ENCODE measurements at places on chromosomes 5 and 9. TPM values are rescaled to one million over a fixed set of nuclear protein-coding genes. Genes with fewer than 3 reads are reported as not detected.
A peak's percentile ranks its signal among the peaks of the same experiment; 100 is the strongest.

CATSPER3 gene
- 0.70 TPM for total RNA-seq

TLX3 gene
- not detected for total RNA-seq

AQP3 gene
- 6.8 TPM for total RNA-seq

MAN1B1 gene
- total RNA-seq = 53.5 TPM

PCDHB4 gene
- total RNA-seq = 0.46 TPM

EPB41L4B gene
- 147 TPM for total RNA-seq

GPR150 gene
- 0.45 TPM for total RNA-seq

SEMA6A gene
- total RNA-seq = 100 TPM

ADAMTS12 gene
- 1.2 TPM for total RNA-seq

NOP16 gene
- total RNA-seq = 15.9 TPM

TAF11L5 gene
- not detected for total RNA-seq

VLDLR gene
- total RNA-seq = 9.6 TPM

DNA sequence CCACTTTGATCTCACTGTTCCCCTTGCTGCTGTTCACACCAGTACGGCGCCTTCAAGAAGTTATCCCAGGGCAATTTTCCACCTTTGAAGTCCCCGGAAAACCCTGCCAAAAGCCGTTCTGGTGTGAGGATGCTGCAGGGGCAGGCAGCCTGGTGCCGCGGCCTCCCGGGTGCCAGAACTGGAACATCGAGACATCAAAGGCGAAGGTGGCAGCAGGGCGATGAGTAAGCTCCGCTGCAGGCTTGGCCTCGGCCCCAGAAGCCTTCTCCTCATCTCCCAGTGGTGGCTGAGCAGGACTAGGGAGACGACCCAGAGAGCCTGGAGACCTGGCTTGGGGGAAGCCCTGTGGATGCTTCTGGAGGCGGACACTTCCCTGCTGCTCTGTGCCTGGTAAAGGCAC, 115.3 kb upstream of the MSX2 start:
- no peak for DNase-seq

DNA sequence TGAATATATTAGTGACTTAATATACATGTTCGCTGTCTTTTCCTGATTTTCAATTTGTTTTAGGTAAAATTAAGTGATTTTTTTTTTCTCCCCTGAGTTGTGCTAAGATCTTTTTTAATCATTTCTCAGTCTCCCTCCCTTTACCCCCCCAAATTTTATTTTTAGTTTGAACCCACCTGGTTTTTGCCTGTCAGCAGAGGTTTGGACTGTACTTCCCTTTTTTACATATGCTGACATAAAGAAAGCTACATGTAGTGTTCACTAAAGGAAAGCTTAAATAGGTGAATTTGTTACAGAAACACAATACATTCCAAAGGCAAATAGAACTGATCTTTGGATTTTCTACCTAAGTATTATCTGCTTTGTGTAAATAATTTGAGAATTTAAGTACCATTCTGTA, 82.2 kb downstream of the IPO11 start:
- DNase-seq = no peak

DNA sequence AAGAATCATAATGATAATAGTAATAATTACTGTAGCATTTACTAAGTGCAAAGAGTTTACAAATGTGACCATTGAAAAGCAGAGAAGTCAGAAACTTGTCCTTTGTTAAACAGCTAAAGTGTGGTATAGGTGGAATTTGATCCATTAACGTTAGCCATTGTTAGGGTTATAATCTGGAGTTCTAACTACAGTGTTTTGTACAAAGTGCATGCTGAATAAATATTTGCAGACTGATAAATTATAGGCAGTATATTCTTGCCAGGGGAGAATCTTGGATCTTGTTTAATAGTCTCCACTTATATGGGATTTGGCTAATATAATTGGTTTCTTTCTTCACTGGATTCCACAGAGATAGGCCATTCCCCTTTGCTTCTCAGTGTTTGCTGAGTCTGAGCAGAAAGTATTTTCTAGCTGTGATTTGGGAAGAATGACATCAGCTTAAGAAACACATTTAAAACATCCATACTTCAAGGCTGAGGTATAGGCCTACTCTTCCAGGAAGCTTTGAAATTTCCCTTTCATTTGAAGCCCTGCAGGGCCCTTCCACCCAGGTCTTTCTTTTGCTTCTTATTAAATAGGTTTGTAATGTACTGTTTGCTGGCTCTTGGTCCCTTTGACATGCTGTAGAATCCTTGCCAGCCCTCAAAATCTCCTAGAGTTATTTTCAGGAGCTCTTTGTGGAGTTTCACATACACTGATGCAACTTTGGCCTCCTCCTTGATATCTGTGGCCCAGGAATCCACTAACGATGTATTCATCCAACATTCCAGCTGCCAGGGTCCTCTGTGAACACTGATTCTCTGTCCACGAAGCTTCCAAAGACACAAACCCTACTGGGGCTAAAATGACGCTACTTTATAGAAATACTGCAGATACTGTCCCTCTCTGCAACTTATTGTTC, 51.4 kb downstream of the ATP10B start:
- DNase-seq = no peak

DNA sequence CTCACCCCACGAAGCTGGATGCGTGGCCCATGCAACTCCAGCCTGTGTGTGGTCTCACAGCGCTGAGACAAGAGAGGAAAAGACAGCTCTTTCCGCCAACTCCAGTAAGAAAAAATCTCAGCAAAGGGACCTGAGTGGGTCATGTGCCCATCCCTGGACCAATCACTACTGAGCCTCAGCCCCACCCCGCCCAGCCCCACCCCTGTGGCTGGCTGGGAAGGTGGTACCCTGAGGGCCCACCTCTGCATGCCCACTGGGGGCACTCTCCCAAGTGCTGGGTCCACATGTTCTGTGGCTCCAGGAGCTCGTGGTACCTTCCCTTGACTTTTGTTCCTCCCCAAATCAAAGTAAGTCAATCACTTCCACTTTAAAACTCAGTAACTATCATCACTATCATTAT, 105.1 kb upstream of the SMIM23 start:
- no peak for DNase-seq

- DNase-seq = no peak
These were observed 899 bp upstream of the MED10 start for GRCh38 chr5:6379246-6379645.

GRCh38 chr5:102018690-102019089, 277.4 kb downstream of the SLCO4C1 start:
- DNase-seq = peak; percentile 3

DNA sequence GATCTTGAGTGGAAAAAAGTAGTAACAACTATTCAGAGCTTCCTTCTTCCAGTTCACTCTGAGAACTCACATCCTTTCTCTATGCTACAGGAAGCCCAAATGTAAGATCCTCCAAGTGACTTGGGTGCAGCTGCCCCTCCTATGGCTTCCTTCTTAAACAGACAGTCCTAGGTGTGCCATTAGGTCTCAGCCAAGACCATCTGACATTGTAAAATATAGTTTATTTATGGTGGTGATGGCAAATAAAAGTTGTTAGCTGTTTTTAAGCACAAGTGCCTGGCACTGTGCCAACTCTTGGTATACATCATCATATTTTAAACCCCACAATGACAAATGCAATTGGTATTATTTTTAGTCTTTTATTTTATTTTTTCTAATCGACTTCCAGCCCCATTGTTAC, 58.1 kb downstream of the TMEM252 start:
- DNase-seq = no peak

- DNase-seq = no peak
These were observed 16.8 kb downstream of the AOPEP start for GRCh38 chr9:94743035-94743954.

DNA sequence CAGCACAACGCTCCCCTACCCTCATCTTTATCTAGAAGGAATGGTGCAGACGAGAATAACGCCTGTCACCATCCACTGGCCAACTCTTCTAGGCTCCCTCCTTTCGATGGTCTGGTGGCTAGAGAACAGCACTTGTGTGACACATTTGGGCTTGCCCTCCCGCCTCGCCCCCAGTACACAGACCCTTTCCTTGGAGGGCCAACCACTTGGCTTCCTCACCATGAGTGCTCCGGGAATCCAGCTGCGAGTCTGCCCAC, 1.4 kb downstream of the GNAQ start:
- DNase-seq = no peak

GRCh38 chr9:90142580-90142979, 500.0 kb downstream of the DIRAS2 start:
- DNase-seq = no peak

DNA sequence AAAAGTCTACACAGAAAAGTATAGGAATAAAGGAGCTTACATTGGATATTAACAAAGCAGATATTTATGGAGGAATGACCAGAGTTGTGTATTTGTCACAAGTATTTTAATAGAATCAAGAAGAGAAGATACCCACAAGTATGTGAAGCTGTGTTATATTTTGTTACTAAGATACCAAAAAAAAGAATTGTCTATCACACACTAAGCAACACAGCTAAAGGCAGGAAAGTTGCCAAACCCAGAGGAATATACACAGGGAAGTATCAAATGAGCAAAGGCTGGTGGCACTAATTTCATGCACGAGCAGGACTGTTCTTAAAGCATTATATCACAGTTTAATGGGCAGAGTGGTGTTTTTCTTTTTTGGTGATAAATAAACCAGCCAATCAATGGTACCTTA, 30.9 kb upstream of the RAI14 start:
- DNase-seq = no peak

GRCh38 chr9:5718296-5719032, 89.6 kb downstream of the RIC1 start:
- no peak for DNase-seq

DNA sequence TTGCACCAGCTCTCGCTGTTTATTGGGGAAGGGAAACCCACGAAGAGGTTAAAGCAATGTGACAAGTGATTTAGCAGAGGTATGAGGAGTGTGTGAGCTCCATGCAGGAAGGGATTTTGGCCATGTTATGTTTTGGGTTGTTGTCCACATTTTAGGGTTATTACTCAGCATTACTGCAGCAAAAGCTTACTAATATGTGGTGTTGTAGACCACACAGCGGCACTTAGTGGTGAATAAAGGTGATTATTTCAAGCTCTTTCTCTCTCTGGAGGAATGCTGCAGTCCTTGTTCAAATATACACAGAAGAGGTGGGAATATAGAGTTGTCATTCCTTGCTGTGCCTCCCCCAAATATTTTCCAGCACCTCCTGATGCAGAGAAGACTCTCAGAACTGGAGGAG, 29.7 kb upstream of the AKNA start:
- no peak for DNase-seq

DNA sequence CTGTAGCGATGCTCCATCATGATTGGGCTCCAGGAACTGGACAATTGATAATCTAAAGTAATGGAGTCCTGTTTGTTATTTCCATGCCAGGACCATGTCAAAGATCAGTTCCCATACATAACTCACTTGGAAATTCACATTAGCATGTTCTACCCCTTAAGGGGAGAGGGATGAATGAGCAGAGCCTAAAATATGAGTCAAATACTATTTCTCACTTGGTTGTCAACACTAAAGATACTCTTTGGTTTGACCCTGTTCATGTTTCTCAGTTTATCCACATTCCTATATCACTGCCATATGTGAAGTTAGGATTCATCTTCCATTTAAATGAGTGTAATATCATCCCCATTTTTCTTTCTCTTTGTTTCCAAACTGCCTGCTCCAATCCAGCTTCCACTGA, 321.6 kb upstream of the PAPPA start:
- DNase-seq = no peak

DNA sequence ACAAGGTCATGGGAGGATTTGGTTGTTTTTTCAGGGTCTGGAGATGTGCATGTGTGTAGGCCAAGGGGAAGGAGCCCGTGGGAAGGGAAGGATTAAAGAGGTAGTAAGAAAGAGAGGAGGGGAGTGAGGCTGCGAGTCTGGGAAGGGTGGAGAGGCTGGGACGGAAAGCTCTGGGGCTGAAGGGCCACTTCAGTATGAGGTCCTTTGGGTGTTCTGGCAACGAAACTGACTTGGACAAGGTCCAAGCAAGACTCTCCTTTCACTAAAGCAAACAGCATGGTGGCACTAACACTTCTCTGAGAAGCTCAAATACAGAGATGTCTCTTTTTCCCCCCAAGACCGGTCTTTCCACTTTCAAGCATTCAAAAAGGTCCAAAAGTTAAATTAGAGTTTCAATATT, 394.5 kb downstream of the ARHGEF28 start:
- no peak for DNase-seq

DNA sequence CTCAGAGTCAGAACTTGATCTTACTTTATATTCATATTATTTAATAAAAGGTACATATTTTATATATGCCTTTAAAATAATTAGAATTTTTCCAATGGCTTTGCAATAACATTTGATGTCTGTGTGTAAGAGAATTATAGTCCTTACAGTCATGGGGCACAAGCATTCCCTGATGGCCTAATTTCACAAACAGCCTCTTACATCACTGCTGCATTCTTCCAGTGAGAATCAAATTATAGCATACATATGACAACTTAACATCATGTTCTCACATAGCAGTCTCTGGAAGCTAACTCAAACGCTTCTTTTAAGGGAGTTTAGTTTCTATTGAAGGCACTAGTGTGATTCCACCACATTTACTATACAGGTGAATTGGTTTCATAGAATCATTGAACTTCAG, 15.3 kb upstream of the PRUNE2 start:
- DNase-seq = no peak

DNA sequence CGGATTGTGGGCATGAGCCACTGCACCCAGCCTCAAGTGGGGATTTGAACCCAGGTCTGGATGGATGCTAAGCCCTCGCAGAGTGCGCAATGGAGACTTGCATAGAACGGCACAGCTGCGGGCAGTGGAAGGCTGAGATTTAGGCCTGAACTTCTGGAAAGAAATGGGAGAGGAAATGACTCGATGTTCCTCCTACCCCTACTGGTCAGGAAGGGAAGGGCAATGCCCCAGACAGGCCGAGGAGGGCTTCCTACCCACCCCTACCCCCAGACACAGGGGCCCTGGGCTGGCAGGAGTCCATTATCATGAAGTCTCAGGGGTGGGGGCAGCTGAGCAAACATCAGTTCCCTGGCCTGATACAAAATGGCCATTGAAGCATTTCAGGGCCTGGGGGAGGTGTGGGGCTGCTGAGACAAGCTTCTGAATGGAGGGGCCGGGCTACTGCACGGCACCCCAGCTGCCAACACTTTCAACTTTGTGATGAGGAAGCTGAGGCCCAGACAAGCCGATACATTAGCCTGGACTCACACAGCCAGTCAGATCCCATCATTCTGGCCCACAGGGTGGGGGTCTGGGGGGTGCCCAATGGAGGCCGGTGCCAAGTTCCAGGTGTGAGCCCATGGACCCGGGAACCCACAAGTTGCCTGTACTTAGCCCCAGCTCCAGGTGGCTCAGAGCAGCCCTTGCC, 13.5 kb upstream of the WDR38 start:
- no peak for DNase-seq

GRCh38 chr9:90009447-90009846, 404.6 kb downstream of the GADD45G start:
- DNase-seq = no peak

DNA sequence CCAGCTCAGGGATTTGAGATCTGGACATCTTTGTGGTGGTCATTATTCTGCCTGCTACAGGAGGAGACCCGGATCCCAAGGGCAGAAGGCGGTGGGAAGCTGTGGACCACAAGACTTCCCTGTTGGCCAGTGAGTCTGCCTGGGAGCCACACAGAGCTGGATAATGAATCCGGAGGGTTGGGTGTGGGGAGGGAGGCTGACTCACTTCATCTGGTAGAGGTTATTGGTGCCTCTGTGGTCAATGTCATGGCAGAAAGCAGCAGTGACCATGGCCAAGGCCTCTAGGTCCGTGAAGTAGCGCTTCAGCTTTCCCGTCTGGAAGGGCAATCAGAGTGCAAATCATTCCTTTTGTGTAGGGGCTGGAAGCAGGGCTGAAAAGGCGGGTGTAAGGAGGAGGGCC, 58.5 kb downstream of the PDE6A start:
- DNase-seq = no peak

GRCh38 chr9:8822667-8823025, 1023.1 kb upstream of the DMAC1 start:
- no peak for DNase-seq

All from left colon (tissue), 2 donors.